CD4-positive, CD25-positive, alpha-beta regulatory T cell (primary cell): ENCODE measurements at places on chromosomes 1 and 21.

- DNase-seq = no peak
These were observed 20.7 kb downstream of the PLOD1 start for GRCh38 chr1:11955221-11955620.

DNA sequence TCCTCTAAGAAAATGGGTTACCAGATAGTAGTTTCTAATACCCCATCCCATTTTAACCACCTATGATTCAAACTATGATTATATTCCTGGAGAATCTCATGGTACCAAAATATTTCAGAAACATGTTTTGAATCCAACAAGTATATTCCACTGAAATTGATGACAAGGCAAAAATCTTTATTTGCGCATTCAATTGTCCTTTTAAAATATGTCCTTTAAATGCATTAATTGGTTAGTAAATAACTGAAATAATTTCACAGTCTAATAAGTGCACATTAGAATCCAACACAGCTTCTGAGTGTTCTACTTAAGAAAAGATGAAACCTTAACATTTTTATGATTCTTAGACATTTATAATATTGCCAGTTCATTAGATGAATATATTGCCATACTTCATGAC is 356.6 kb downstream of the SETD4 start:
- no peak for DNase-seq

DNA sequence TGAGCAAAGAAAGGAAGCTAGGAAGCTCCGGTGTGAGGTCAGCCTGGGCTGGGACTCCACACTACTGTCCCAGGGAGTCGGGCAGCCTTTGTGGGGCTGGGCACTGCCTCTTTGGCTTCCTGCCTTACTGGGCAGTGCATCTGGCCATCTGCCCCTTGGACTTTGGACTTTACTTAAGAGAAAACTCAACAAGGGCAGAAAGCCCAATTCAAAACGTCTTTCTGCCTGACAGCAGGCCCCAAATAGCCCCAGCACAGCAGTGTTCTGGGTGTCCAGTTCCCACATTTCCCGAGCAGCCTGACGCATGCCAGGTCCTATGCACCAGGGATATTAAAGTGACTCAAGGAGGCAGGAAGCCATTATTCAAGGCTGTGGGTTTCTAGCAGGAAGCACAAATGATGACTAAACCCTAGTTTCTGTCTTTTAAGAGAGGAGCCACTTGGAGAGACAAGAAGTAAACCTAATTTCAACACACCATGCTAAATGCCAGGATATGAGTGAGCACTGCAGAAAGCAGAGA is 37.9 kb upstream of the EDEM3 start:
- DNase-seq = no peak

- DNase-seq = no peak
These were observed 10.2 kb upstream of the USP48 start for GRCh38 chr1:21793104-21793503.

GRCh38 chr1:89842567-89843272 is 21.9 kb downstream of the LRRC8D start:
- DNase-seq = no peak

DNA sequence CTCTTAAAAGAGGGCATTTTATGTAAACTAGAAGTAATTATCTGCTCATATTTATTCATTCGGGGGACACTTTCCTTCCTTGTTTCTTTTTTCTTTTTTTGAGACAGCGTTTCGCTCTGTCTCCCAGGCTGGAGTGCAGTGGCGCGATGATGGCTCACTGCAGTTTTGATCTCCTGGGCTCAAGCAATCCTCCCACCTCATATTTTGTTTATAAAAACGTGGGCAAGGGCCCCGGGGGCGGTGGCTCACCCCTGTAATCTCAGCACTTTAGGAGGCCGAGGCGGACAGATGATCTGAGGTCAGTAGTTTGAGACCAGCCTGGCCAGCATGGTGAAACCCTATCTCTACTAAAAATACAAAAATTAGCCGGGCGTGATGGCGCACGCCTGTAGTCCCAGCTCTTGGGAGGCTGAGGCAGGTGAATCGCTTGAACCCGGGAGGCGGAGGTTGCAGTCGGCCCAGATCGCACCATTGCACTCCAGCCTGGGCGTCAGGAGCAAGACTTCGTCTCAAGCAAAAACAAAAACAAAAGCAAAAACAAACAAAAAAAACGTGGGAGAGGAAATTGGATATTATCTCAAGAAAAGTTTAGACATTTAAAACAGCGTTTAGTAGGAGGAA is 926 bp upstream of the DFFA start:
- DNase-seq = no peak

DNA sequence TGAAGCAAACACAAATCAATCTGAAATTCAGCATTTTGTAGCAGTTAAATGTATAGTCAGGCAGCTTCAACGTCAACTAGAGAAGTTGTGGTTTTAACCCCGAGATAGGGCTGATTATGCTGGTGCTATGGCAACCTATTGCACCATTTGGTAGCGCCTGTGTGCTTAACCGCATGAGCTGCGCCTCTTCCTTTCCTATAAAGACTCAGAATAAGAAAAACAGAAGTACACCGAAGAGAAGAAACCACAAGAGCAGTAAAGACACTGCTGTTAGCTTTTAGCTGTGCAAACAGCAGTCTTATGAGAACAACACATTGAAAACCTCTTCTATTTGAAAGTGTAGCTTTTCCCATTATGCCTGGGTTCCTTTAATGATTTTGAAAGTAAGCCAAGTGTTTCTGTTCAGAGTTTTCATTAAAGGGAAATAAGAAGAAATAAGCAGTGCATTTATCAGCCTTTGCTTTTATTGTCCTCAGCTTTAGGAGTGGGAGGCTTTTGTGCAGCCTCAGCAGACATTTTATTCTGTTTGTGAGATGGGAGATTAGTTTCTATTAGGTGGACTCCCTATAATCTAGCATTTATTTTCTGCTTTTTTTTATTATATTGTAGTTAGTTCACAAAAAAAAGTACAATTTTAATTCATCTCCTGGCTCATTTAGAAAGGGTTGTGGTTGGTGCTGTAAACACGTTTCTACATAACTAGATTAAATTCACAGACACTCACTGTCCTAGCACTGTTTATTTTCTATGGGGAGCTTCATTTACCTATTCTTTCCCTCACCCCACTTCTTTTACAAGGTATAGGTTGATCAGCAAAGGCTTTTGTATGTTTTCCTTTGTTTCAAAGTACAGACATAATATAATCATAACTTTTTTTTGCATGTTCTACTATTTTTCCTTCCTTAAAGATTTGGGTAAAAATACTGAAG is 43.3 kb downstream of the PTPRC start:
- peak; percentile 97 for DNase-seq

DNA sequence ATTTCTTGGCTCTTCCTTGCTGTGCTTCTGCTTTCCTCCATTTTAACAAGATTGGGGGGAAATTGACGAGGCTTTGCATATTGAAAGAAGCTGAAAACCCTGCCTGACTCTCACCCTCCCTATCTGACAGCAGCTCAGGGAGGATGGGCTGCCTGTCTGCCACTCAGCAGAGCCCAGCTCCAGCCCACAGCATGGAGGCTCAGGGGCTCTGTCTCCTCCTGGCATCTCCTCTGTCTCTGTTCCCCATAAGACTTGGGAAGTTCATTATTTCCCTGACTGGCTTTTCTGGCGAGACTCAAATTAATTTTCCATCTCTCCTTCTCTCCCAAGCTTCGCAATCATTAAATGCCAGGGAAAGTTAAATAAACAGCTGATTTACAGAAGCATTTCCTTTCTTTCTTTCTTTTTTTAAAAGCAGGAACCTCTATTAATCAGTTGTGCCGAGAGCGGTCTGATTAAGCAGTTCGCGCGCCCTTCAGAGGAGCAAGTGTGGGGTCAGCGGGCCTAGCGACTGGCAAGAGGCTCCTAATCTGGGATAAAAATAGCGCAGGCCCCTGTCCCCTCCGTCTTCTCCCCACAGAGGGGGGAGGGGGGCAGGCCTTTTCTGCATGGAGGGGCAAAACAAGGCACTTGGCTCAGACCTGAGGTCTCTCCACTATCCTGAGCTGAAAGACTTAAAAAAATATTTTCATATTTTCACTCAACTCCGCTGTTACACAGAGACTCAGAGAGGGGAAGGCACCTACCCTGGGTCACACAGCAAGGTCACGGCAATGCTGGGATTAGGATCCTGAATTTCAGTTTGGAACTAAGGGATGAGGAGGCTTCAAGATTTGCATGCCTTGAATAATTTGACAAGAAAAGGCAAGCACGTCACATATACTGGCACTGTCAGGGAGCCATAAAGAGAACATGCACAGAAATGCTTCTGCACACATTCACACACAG is 170.4 kb downstream of the ACTL8 start:
- no peak for DNase-seq

GRCh38 chr1:215710036-215710898 is 143.2 kb downstream of the KCTD3 start:
- DNase-seq = no peak
